ENCODE measurements at places on chromosomes 16 and 17. TPM values are rescaled to one million over a fixed set of nuclear protein-coding genes. Genes with fewer than 3 reads are reported as not detected.

Gene EVPLL
- 0.22 TPM for total RNA-seq

Gene LSM12
- 55.4 TPM for total RNA-seq

Gene SCGB1C2
- not detected for total RNA-seq

Gene HCRT
- not detected for total RNA-seq

Gene PLLP
- 1.8 TPM for total RNA-seq

Gene SPATA22
- total RNA-seq, result not detected

DNA sequence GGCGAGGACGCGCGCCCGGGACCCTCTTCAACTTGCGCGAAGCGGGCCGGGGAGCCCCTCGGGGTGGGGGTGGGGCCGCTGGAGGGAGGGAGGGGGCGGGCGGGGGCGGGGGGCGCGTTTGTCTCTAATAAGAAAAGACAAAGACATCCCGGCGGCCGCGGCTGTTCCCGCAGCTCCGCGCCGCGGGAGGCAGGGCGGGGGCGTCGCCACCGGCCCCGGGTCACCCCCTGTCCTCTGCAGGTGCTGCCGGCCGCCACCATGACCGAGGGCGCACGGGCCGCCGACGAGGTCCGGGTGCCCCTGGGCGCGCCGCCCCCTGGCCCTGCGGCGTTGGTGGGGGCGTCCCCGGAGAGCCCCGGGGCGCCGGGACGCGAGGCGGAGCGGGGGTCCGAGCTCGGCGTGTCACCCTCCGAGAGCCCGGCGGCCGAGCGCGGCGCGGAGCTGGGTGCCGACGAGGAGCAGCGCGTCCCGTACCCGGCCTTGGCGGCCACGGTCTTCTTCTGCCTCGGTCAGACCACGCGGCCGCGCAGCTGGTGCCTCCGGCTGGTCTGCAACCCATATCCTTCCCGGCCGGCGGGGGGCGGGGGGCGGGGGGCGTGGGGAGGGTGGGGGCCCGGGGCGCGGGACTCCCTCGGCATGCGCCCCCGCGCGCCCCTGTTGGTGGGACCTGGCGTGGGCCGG is 714 bp downstream of the CACNA1H start:
- no peak for DNase-seq

DNA sequence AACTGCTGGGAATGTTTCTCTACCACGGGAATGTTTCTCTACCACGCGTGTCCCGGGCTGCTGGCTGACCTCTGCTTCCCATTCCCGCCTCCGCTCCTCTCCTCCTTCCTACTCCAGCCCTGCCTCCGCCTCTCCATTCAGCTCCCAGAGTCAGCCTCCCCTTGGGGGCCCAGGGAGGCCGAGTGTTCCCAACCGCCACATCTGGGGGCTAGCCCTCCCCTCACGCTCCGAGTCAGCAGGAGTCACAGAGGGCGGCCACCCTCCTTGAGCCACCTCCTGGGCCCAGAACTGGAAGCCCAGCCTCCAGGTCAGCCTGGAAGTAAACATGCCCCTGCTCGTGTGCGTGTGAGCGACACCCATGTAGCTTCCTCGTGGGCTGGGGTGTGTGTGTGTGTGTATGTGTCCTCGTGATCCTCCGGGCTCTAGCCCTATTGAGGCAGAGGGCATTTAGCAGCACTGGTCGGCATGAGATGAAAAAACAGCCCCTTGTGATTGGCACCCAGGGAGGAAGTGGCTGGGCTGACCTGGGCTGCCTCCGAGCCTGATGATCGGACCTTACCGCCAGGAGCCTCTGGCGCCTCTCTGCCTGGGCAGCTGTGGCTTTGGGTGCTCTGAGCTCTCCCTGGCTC is 7.3 kb downstream of the CYGB start:
- no peak for DNase-seq

- no peak for DNase-seq
Observed at GRCh38 chr17:55897301-55897700, 146.4 kb downstream of the PCTP start.

DNA sequence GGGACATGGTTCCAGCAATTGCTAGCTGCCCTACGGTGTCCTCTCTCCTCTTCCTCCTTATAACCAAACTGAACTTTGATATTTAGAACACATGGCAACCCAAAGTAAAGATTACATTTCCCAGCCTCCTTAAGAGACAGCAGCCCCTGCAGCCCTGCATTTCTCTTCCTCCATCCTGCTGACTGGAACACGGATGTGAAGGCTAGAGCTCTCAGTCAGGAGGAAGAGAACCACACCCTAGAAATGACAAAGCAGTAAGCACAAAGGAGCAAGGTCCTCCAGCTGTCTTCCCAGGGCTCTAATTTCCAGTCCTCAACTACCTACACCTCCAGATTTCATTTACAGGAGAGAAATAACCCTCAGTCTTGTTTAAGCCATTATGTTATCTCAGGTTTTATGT is 10.9 kb downstream of the DYNC1LI2 start:
- DNase-seq, result no peak

DNA sequence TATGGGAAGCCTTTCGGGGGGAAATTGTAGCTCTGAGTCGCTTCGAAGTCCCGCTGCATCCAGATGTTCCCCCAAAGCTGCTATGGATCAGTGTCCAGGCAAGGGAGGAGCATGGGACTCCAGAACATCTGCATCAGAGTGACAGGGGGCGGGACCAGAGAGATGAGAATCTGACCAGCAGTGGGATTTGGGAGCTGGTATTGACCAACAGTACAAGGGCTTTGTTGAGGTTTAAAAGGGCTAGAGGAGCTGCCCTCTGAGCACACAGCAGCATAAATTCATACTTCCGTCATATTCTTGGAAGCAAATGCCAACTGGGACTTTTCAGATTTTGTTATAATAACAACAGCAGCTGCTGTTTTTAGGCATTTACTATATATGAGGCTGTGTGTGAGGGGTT is 10.6 kb downstream of the RBFOX1 start:
- no peak for DNase-seq

- DNase-seq, result no peak
Observed at GRCh38 chr16:7246578-7246977, 86.1 kb upstream of the RBFOX1 start.

GRCh38 chr16:51854401-51854951 is 692.5 kb downstream of the TOX3 start:
- DNase-seq, result no peak

DNA sequence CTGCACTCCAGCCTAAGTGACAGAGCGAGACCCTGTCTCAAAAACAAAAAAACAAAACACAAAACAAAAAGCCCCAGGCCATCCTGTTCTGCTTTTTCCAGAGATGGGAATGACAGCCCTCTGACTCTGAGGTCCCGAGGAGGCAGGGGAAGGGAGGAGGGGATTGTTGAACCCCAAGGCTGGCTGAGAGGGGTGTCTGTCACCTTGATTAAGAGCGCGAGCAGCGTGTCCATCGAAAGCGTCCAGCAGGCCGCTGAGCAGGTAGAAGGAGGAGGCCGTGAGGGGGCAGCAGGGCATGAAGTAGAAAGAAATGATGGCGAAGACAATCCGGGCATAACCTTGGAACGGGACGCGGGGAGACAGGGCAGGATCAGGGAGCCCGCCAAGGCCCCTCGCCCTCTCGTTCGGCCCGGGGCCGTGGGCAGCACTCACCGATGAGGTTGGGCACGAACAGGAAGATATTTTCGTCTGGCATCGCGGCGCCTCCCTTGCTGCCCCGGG is 593 bp downstream of the CDIPT start:
- no peak for DNase-seq

DNA sequence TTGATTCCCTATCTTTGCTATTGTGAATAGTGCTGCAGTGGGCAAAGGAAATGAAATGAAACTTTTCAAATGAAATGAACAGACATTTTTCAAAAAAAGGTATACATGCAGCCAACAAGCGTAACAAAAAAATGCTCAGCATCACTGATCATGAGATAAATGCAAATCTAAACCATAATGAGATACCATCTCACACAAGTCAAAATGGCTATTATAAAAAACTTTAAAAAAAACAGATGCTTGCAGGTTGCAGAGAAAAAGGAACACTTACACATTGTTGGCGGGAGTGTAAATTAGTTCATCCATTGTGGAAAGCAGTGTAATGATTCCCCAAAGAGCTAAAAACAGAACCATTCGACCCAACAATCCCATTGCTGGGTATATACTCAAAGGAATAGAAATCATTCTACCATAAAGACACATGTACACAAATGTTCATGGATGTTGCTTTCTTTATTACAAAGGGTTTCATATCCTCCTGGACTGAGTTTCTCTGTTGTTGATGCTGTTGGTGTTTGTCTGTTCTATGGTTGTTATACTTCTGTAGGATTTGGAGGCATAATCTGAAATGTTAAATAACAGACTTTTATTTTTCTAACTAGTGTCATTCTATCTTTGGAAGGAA is 99.3 kb upstream of the SOX9 start:
- DNase-seq, result no peak

- no peak for DNase-seq
Observed at GRCh38 chr16:86334079-86334635, 176.2 kb upstream of the FOXF1 start.

- DNase-seq, result no peak
Observed at GRCh38 chr17:29615048-29615385, 7.7 kb downstream of the CORO6 start.

DNA sequence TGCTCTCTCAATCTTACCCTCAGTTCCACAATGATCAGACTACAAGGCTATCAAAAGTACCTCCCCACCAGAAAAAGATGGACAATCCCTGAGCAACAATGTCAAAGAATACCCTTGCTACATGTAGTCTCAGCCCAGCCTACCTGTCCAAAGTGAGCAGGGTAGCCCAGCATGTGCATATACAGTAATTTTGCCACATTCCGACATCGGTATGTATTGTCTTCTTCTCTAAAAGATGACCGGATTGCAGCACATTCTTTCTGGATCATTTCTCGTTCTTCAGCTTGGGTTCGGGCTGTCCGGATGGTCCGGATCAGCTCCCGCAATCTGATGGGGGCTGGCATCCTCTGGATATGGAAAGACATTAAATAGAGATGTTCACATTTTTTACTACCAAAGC is 19.5 kb downstream of the AP1G1 start:
- DNase-seq, result no peak

- no peak for DNase-seq
Observed at GRCh38 chr17:55717898-55718735, 4.5 kb downstream of the TMEM100 start.

GRCh38 chr16:54118846-54119245 is 167.7 kb downstream of the IRX3 start:
- DNase-seq, result no peak

GRCh38 chr16:2341456-2342447 is 1.2 kb upstream of the ABCA3 start:
- no peak for DNase-seq

GRCh38 chr17:9105068-9105868 is 84.0 kb downstream of the NTN1 start:
- DNase-seq, result peak; percentile 39

DNA sequence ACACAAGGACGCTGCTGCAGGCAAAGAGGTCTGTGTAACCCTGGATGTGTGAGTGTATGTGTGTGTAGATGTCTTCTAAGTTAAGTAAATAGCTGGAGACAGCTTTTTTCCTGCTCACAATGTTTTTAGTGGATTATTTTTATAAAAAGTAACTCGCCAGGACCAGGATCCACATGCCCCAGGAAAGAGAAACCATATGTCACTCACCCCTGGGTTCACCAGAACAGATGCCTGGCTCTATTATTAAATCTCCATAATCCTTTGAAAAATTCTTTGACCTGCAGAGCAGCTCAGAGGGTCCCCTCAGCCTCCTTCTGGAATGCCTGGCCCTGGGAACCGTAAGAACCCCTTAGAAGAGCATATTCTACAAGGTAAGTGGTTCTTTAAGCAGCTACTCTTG is 18.0 kb downstream of the ABCC12 start:
- no peak for DNase-seq

DNA sequence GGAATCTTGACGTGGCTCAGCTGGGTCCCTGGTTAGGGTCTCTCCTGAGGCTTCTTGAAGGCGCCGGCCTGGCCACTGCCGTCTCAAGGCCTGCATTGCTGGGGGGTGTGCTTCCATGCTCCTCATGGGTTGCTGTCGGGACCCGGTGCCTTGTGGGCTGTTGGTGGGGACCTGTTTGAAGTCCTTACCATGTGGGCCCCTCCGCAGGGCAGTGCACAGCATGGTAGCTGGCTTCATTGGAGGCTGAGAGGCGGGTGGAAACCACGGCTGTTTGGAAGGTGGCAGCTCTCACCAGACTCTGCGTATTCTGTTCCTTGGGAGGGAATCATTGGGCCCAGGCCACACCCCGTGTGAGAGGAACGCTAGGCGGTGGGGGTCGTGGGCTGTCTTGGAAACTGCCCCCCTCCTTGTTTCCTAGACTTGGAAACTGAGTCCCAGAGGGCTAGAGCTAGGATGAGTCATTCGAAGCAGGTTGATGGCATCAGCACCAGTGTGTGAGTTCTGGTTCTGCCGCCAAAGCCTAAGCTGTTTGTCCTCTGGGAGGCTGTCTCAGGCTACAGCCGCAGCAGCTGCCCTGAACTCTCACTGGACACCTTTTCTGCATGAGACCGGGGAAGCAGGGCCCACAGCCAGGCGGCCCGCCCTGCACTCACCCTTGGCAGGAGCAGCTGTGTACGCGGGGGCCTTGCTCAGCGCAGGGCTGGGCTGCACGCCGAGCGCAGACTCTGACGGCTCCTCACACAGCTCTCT is 35.2 kb downstream of the ZNF750 start:
- peak; percentile 93 for DNase-seq

DNA sequence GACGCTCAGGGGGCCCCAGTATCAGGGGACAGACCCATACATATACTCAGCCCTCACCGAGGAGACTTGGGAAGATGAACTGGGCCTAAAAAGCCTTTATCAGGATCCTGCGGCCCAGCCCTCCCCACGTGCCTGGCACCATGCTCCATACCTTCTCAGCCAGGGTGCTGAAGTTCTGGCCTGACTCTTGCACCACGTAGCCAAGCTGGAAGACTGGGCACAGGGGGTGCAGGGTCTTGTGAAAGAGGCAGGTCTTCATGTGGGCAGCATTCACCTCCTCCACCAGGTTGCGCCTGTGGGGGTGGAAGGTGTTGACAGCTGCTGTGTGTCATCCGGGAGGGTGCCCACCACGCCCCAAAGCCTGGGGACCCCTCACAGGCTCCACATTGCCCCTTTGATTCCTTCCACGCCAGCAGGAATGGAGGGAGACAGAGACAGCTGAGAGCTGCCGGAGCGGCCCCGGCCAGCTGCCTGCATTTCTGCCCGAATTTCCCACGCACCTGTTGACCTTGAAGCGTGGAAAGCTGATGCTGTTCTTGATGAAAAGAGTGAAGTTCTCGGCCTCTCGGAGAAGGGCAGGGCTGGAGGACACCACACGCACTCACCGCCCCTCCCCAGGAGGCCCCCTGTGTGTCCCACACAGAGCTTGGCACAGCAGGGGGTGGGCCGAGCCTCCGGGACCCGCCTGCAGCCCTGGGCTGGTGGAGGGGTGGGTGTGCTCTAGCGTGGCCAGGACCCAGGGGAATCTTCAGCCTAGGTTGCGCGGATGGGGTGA is 10.4 kb upstream of the CAMKK1 start:
- no peak for DNase-seq

DNA sequence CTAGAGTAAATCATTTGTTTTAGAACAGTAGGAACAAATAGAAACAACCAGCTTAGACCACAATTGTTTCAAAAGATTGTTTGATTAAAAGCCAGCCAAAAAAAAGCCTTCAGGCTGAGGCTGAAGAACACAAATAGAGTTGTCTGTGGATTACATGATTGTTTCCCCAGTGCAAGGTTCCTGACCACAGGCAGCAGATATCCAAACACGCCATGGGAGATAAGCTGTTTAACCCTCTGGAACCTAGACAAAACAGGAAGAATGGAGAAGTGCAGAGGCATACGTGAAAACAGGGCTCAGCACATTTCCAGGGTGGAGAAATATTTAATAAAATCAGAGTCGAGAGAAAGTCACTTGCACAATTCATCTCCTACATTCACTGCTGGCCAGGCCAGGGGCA is 21.0 kb downstream of the ATPAF2 start:
- DNase-seq, result no peak
